ENCODE measurements at places on chromosomes 3 and 15. TPM values are rescaled to one million over a fixed set of nuclear protein-coding genes. Genes with fewer than 3 reads are reported as not detected.
A peak's percentile ranks its signal among the peaks of the same experiment; 100 is the strongest.

GRCh38 chr3:134904776-134905646 is 110.0 kb downstream of the EPHB1 start:
- DNase-seq, result peak; percentile 57

GRCh38 chr3:3189961-3190360 is 10.5 kb upstream of the CRBN start:
- DNase-seq, result no peak

The STX19 gene
- 0.31 TPM for polyA plus RNA-seq

The KBTBD13 gene
- polyA plus RNA-seq, result 2.4 TPM

DNA sequence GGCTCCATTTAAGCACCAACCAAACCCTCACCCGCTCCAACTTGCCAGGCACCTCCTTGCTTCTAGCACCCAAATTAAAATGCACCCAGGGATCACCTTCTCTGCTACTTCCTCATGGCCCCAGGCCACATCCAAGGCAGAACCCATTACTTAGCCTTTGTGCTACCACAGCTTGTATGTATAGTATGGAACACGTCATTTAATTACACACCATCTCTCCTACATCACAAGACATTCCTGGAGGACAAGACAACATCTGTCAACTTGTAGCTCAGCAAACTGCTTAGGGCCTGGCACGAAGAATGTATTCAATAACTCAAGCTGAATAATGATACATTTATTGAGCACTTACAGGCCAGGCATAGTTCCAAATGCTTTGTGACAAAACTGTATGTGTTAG is 23.3 kb downstream of the ZDHHC3 start:
- no peak for DNase-seq

DNA sequence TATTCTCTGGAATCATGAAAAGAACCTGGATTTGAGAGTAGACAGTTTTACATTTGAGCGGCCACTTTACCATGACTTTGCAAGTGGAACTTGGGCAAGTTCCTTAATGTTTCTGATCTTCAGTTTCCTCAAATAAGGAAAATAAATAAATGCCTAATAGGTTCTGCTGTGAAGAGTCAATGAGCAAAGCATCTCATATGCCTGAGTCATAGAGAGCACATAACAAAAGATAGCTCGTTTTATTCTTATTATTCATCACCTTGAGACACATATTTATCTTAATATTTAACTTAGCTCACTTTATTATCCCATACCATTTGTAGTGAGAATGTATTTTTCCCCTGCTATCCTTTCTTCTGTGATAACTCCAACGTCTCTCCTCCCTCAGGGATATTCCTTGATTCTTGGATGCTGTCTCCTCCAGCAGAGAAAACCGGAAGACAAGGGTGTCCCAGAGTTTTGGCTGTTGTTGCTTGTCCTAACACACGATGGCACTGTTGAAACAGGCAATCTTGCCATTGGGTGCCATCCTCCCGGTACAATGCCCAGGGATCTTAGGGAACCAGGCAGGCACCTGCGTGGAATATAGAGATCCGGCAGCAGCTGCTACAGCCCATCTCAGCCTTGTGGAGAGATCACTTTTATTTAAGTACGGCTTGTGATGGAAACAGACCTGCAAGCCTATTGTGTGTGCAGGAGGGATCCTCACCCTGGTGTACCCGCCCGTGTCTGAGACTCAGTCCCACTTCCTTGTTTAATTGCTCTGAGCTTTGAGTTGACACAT is 33.3 kb upstream of the VPS33B start:
- peak; percentile 61 for DNase-seq

DNA sequence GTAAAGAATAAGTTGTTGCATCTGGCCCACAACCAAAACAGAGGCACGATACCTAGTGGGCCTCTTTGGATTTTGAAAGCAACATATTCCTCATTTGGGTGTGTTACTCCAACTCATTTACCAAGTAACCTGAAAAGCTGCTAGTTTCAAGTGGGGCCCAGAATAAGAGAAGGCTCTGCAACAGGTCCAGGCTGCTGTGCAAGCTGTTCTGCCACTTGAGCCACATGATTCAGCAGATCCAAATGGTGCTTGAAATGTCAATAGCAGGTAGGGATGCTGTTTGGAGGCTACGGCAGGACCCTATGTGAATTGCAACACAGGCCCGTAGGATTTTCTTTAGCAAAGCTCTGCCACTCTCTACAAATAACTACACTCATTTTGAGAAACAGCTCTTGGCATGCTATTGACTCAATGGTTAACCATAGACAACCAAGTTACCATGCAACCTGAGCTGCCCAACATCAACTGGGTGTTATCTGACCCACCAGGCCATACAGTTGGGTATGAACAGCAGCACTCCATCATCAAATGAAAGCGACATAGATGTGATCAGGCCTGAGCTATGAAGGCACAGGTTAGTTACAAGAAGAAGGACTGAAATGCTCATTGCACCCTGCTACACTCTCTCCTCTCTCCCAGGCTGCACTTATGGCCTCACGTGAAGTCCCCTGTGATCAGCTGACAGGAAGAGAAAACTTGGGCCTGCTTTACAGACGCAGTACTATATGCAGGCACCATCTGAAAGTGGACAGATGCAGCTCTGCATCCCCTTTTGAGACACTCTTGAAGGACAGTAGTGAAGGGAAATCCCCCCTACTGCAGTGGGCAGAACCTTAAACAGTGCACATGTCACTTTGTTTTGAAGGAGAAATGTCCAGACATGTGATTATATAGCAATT is 9.5 kb upstream of the MCF2L2 start:
- no peak for DNase-seq

The CD86 gene
- polyA plus RNA-seq, result 1.8 TPM

The FRMD5 gene
- 0.52 TPM for polyA plus RNA-seq

The FAM107A gene
- polyA plus RNA-seq, result 1.9 TPM

- no peak for DNase-seq
Measured at GRCh38 chr15:100695048-100695447, 92.7 kb downstream of the ASB7 start.

GRCh38 chr3:70053293-70053692 is 53.8 kb downstream of the SAMMSON start:
- DNase-seq, result no peak

GRCh38 chr3:122795674-122796195 is 866 bp downstream of the SLC49A4 start:
- DNase-seq, result no peak

DNA sequence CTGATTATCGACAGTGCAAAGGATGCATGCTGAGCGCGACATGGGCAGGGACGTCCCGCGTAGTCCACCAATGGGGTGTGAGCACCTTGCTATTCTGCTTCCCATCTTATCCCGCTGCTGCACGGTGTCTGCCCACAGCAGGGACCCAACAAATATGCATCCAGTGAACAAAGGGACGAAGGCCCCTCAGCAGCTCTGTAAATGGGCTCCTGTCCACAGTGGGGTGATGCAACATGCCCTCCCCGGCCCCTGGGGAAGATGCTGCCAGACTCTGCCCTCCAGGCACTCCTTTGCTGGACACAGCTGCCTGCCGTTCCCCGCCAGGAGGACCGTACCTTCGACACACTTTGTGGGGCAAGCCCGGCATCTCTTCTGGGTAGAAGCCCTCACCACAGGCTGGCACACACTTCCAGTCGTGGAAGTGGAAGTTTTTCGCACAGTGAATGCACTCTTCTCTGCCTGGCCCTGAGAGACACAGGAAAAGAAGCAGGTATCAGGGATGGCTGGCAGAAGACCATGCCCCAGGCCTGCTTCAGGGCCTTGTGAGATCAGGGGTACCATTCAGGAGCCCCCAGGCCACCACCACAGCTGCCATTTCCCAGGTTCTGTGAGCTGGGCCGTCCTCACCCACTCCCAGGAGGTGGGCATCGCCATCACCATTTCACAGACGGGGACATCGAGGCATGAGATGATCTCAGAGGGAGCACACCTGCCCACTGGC is 18.2 kb upstream of the SNRPA1 start:
- DNase-seq, result no peak

DNA sequence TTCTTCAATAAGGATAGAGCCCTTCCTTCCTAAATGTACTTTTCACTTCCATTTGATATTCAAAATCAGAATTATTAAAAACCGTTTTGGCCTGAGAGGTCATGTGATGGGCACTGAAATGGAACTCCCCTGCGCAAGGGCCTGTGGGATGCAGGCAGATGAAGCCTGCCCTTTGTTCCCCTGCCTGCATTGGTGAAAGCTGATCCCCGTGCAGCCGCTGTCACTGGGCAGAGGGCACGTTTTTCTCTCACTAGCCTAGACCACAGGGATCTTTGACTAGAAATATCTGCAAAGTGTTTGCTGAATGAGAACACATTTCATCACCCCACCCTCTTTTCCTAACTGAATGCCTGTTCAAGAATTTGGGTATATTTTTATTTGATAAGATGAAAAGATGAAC is 74.9 kb downstream of the TIPARP start:
- peak; percentile 60 for DNase-seq

The CLSTN2 gene
- polyA plus RNA-seq, result 3.3 TPM

- no peak for DNase-seq
Measured at GRCh38 chr15:100781961-100782530, 97.6 kb upstream of the ALDH1A3 start.

- DNase-seq, result no peak
Measured at GRCh38 chr15:64960153-64960552, 29.6 kb downstream of the SPG21 start.

- DNase-seq, result peak; percentile 71
Measured at GRCh38 chr3:82133070-82133606, 371.7 kb upstream of the GBE1 start.

The CORO2B gene
- 6.9 TPM for polyA plus RNA-seq

The NR1I2 gene
- 0.33 TPM for polyA plus RNA-seq

DNA sequence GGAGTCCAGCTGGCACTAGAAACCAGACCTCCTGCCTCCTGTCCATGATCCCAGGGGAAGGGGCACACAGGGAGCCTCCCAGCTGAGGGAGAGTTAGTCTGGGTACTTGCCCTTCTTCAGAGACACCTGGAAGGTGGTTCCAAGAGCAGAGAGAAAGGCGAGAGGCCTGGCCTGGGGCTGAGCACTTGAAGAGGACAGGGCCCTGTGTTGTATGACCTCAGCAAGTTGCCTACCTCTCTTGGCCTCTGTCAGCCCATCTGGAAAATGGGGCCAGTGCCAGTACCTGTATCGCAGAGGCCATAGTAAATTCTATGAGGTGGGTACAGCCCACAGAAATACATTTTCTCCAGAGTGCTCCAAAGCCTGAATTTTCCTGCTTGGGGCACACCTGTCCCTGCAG is 19.5 kb downstream of the PTH1R start:
- DNase-seq, result no peak

DNA sequence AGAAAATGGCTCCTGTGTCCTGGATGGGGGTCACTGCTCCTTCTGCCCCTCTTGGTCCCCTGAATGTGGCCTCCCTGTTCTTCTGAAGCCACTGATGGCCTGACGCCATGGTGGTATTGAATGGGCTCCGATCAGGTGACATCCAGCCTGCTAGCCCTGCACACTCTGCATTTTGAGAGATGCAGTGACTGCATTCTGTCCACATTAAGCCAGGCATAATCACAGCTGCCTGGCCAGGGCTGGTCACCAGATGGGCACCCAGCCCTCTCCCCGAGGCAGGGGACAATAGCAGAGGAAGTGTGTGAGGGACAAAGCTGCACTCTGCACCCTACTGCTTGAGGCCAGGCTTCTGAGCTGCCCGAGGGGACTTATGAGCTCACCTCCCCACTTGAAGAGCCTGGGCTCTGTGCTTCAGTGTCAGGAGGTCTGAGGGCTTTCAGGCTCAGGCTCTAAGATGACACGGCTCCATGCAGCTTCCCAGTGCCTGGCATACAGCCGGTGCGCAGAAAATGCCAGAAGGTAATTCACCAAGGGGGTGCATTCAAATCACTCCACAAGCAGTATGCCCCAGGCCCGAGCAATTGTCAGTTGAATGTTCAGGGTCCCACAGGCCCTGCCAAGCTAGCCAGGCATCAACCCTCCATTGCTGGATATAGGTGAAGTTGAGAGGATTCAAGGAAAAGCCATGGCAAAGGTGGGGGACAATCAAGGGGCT is 56.8 kb downstream of the WNT7A start:
- no peak for DNase-seq

The SLC9C1 gene
- polyA plus RNA-seq, result 0.06 TPM
